ENCODE measurements at places on chromosomes 4 and X.

DNA sequence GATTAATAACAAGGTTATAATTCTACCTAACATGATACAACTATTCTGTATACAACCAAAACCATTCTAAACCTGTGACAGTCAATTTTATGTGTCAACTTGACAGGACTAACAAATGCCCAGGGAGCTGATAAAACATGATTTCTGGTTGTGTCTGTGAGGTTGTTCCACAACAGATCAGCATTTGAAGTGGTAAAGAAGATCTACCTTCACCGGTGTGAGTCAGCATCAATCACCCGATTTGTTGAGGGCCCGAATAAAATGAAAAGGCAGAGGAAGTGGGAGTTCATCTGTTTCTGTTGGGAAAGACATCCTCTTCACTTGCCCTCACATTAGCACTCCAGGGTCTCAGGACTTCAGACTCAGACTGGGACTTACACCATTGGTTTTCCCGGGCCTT is 187.9 kb downstream of the MAB21L2 start:
- no peak for DNase-seq

- DNase-seq, result no peak
These were observed 74.8 kb downstream of the HTRA3 start for GRCh38 chr4:8344377-8344776.

DNA sequence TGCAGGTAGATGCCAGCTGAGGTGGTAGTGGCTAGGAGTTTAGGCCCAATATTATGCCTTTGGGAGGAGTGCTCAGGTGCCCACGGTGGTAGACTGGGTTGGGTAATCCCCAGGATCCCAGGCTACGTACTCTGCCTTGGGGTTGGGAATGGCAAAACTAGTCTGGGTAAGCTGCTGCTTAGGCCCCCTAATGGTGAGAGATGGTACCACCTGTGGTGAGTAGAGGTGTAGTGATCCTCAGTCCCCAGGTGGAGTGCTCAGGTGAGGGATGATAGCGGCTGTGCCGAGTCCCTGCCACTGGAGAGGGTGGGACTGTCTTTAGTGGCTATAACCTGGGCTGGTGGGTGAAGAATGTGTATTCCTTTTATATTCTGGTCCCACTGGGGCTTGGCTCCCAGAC is 75.2 kb downstream of the IL1RAPL2 start:
- DNase-seq, result no peak

GRCh38 chrX:131802836-131803626 is 220.1 kb upstream of the STK26 start:
- DNase-seq, result no peak

DNA sequence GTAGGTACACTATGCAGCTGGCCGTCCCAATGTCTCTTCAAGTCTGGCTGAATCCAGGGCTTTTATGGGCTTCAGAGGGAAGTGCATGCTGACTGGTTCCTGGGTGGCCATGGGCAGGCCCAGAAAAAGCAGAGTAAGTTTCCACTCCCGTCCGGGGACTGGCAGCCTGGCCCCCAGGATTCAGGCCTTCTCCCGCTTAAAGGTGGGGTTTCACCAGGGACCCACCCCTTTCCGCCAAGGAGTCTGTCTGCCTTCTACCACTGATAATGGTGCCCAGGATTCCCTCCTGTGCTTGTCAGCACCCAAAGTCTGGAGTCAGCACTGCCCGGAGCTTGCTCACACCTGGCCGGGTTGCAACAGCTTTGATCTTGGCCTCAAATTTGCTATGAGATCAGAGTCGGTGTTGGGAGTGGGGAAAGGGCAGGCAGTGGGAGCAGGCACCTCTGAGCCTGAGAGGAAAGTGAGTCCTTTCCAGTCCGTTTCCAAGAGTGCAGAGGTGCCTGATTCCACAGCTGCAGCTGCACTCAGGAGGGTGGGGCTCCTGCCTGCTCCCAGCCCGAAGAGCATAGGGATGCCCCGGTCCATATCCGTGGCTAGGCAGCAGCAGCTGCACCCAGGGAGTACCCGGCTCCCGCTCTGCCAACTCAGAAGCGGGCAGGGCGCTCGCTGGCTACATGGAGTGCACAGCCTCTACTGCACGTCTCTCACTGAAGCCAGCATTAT is 1344.3 kb upstream of the ADGRL3 start:
- DNase-seq, result no peak

DNA sequence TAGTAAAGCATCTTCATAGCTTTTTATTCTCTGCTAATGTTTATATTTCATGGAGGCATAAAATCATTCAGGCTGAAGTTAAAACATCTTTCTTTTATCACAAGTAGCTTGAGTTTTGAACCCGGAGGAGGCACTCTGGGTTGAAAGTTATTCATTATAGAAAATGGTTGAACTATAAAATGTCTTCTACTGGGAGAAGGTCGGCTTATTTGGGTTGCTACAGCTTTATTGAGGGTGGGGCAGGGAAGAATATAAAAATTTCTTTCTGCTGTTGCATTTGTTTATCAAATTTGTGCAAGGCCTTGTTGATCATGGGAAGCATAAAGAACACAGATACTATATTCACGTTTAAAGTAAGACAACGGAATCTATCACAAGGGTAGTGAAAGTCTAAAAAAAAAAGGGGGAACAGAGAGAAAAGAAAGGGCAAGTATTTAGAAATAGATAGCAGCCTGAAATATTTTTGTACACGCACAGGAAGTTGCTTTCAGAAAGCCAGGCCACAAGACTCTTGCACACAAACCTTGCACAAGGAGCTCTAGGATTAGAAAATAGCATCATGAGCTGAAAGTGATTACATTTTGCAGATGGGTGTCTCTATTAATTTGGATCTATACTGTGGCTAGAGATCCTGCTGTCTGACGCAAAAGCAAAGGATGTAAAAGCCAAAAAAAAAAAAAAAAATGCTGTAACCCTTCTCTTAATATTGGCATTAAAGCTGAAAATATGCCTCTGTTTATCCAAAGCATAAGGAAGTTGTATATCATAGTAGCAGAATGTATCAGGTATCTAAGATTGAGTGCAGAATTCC is 37.2 kb upstream of the FAM9C start:
- no peak for DNase-seq

DNA sequence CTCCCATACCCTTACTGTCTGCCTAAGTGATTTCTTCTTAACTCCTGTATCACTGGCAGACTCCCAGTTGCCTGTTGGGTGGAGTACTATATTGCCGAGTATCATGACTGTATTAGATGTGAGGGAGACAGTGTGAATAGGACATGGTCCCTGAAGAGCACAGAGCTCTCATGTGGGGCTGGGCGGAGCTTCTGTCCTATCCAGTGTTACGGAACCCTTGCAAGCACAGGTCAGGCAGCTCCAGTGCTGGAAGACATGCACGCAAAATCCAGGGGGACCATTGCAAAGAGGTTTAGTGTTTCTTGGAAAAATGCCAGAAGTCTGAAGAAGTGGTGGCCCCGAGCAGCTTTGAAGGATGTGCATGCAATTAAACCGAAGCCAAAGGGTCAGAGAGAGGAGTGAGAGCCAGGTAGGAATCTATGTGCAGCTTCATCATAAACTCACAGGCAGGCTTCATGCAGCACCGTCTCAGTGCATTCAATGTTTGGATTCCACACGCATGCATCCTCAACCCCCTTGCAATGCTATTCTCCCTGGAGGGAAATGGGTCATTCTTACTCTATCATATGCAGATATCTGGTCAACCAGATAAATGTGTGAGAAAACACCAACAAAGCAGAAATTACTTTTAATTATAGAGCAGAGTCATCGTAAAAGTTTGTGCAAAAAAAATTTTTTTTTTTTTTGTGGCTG is 49.7 kb upstream of the DHRSX start:
- DNase-seq, result no peak
